Uterus (tissue), 4 donors: ENCODE measurements at places on chromosomes 7 and 10. TPM values are rescaled to one million over a fixed set of nuclear protein-coding genes. Genes with fewer than 3 reads are reported as not detected.

Gene LRRC4
- total RNA-seq = 2.5 TPM

Gene AKR1D1
- total RNA-seq = not detected

Gene ADRB1
- 0.18 TPM for total RNA-seq

Gene OPN1SW
- total RNA-seq = not detected

DNA sequence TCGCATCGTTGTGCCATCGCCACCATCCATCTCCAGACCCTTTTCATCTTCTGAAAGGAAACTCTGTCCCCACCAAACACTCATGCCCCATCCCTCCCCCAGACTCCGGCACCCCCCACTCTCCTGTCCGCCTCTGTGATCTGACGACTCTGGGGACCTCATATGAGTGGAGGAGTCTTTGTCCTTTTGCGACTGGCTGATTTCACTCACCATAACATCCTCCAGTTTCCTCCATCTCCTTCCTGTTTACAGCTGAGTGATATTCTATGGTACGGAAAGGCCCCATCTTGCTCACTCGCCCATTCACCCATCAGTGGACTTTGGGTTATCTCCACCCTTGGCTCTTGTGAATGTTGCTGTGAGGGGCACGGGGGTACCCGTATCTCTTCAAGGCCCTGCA, 11.8 kb upstream of the INSIG1 start:
- DNase-seq = no peak

Gene CADPS2
- total RNA-seq = 11.5 TPM

Gene CCDC136
- 16.5 TPM for total RNA-seq
